ENCODE measurements at places on chromosomes 6 and 20.

GRCh38 chr6:158867381-158868121, 48.4 kb upstream of the EZR start:
- no peak for DNase-seq

DNA sequence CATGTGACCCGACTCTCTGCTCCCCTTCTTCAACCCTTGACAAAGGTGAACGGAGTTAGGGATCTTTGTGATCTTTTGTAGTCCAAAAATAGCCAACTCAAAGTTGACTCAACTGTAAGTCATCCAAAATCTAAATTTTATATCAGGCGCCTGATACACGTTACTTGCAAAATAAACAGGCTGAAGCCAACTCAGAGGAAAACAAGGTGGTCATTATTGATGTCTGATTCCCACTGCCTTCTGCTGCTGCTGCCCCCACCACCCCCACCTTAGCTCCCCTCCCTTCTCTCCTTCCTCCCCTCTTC, 13.2 kb upstream of the RNF8 start:
- DNase-seq: no peak

- no peak for DNase-seq
Measured at GRCh38 chr6:98844244-98845210, 10.2 kb downstream of the POU3F2 start.

DNA sequence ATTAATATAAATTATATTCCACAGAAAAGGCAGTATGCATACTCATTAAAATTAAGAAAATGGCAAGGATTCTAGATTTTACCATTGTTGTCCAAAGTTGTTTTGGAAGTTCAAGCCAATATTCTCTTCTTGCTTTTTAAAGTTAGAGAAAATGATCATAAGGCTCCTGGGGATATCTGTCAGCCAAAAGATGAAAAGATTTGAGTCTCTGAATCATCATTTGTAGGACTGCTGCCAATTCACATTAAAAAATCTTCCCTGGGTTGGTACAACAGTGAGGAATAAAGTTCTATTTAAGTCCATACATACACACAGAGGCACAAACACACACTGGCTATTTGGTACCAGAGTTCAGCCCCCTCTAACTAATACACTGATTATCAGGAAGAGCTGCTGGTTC, 620.1 kb downstream of the COL12A1 start:
- DNase-seq: no peak

DNA sequence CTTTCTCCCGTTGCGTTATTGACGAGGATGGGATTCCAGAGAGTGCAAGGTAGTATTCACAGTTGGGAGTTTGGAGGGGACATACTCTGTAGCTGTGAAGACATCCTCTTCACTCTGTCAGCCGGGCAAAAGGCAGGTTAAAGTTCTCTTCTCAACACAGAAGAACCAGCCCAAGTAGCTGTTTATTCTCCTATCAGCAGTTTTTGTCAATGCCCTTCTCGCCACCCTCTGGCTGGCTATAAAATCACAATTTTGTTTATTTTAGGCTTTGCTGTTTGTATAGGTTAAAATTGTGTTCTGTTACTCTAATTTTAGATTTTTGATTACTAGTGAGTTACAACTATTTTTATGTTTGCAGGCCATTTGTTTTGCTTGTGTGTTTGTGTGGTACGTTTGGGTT, 37.9 kb upstream of the MAS1 start:
- DNase-seq: no peak

DNA sequence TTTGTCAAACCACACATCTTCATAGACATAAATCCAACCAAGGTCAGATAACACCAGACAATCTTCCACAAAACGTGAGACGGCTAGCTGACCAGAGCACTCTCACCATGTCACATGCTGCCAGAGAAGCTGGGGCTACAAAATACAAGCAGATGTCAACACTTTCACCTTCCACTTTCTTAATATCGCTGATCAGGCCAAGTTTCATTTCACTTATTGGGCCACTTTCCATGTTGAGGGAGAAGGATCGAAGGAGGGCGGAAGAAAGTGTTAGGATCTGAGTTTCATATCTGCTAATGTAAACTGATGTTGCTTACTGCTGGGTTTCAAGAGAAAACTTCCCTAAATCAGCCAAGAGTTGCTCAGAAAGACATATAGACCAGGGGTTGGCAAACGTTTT, 177.0 kb upstream of the PRDM1 start:
- no peak for DNase-seq

DNA sequence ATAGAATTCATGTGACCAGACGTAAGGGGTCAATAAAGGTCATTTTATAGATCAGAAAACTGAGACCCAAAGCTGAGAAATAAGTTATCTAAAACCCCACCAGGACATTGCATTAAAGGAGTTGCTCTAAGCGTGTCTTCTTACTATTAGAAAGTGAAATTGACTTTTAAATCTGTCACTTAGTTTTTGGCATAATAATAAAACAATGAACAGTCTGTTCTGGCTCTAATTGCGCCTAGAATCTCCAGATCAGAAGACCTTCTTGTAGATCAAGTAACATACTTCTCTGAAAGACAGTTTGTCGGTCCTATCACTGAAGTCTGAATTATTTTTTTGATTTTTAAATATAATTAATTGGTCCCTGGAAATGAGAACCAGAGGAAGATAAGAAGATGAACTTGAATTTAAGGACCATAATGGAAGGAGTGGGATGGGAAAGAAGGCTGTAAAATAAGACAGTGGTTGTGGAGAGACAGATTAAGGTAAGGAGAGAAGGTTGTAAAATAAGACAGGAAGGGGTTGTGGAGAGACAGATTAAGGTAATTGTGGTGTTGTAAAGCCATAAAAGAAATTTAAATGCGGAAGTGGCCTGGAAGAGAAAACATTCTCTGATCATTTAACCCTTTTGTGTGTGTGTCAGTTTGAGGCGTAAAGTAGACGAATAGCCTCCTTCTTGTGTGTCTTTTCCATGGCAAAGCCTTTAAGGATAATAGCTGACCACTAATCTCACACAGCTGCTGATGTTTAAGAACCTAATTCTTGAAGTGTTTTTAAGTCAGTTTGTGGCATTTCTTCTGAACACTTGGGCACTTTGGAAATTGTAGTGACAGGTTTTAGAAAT, 20.1 kb downstream of the TOP1 start:
- DNase-seq: no peak

DNA sequence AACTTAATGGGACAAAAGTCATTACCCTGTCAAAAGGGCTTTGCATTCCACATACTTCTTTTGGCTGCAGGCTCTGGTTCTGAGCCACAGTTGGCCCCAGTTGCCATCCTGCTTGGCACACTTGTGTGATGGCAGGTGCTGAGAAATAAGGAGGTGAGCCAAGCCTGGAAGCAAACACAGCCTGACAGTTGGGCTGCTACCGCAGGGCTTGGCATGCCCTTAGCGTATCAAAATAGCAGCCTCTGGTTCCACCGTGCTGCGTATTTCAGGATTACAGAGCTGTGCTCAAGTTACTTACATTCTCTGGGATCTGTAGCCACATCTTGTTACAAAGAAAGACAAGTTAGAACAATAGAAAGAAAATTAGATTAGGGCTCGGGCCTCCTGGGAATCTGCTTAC, 11.1 kb downstream of the MTHFD1L start:
- DNase-seq: no peak
